ENCODE measurements at places on chromosomes 1 and 21.

GRCh38 chr21:37450445-37450941 lies 83.9 kb downstream of the DYRK1A start:
- no peak for DNase-seq

- peak; percentile 84 for DNase-seq
Measured at GRCh38 chr1:174954671-174955669, 44.8 kb upstream of the CACYBP start.

- peak; percentile 20 for DNase-seq
Measured at GRCh38 chr1:201728731-201729130, 100.2 kb upstream of the IPO9 start.

GRCh38 chr1:164659621-164660411 lies 100.8 kb downstream of the PBX1 start:
- DNase-seq = no peak

DNA sequence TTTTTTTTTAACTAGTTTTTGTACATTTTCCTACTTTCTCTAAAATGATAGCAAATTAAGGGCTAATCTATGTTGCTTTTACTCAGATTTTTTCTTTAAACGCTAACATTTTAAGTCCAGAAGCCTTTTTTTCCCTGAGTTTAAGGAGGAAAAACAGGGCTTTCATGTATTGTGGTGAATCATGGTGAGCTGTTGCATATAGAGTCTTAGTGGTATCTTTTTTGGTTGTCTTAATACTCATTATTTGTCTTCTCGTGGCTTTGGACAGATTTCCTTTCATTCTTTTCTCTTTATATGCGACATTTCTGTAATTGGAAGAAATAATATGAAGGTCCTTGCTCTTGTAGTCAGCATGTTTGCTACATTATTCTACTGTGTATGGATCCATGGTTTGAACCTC lies 1015.6 kb downstream of the PLA2G4A start:
- no peak for DNase-seq

DNA sequence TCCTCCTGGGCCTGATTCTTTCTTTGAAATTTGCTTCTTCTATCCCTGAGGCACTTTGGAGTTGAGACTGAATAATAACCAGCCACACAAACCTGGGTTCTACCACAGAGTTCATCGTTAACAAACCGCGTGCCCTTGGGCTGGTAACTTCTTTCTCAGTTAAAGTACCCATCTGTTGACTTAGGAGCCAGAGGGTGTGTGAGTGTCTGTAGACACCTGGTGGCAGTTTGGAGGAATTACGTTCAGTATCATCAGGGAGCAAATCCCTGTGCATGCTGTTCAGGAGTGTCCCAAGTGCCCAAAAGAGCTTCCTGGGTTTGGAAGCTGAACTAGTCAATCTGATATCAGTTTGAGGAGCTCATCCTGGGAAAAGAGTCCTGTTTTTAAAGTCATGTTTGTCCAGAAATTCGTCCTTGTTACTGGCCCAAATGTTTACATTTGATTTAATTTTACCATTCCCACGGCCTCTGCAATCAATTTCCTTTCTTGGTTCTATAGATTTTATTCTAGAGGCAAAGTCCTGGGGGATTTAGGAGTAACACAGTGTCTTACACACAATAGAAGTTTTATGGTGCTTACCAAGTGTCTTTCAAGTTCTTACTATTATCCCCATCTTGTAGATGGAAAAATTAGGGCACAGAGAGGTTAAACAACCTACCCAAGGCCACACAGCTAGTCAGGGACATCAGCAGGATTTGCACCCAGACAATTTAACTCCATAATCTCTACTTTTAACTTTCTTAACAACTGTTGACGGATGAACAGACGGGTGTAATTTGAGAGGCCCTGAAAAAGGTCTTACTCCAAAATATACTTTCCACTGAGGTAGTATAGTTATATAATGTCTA lies 26.7 kb upstream of the RPTN start:
- peak; percentile 32 for DNase-seq

GRCh38 chr1:234716908-234717375 lies 107.0 kb upstream of the IRF2BP2 start:
- DNase-seq = no peak

GRCh38 chr1:20787840-20788795 lies 1.0 kb upstream of the HP1BP3 start:
- peak; percentile 50 for DNase-seq

- DNase-seq = no peak
Measured at GRCh38 chr1:202631076-202631923, 79.0 kb downstream of the SYT2 start.

DNA sequence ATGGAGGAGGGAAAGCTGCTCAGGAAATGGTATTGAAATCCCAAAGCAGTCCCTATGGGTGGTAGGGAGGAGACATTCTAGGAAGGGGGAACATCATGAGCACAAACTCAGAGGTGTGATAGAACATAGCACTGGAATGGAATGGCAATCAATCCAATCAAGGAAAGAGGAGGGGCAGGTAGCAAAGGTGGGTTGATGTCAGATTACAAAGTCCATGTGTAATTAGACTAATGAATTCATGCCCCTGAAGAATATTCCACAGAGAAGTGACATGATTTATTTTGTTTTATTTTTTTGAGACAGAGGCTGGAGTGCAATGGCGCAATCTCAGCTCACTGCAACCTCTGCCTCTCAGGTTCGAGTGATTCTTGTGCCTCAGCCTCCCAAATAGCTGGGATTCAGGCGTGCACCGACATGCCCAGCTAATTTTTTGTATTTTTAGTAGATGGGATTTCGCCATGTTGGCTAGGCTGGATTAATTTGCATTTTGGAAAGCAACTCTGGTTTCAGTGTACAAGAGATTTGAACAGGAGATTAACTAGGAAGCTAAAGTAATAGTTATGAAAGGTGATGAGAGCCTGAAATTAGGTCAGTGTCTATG lies 36.1 kb downstream of the DEGS1 start:
- no peak for DNase-seq

- DNase-seq = no peak
Measured at GRCh38 chr1:219988387-219988786, 57.9 kb downstream of the EPRS1 start.

DNA sequence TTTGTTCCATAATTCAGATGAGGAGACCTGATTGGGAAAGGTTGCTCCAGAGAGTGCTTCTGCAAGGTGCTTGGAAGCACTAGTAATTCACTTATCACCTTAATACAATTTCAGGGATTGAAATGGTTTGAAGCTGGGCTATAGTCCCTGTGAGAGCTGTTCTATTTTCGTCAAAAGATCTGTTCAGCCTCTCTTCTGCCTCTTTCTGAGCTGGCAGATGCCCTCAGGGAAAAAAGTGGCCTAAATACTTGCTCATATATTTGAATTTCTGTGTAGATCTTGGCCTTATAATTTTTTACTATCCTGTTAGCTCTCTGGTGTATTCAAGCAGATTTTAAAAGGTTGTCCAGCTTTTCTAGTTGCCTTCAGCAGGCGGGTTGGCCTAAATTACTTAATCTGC lies 22.3 kb downstream of the C1orf146 start:
- no peak for DNase-seq

GRCh38 chr1:157195521-157196244 lies 57.5 kb upstream of the ETV3 start:
- no peak for DNase-seq

GRCh38 chr1:2882966-2883696 lies 81.6 kb upstream of the TTC34 start:
- no peak for DNase-seq

GRCh38 chr1:75132812-75133619 lies 1.2 kb upstream of the LHX8 start:
- DNase-seq = no peak

DNA sequence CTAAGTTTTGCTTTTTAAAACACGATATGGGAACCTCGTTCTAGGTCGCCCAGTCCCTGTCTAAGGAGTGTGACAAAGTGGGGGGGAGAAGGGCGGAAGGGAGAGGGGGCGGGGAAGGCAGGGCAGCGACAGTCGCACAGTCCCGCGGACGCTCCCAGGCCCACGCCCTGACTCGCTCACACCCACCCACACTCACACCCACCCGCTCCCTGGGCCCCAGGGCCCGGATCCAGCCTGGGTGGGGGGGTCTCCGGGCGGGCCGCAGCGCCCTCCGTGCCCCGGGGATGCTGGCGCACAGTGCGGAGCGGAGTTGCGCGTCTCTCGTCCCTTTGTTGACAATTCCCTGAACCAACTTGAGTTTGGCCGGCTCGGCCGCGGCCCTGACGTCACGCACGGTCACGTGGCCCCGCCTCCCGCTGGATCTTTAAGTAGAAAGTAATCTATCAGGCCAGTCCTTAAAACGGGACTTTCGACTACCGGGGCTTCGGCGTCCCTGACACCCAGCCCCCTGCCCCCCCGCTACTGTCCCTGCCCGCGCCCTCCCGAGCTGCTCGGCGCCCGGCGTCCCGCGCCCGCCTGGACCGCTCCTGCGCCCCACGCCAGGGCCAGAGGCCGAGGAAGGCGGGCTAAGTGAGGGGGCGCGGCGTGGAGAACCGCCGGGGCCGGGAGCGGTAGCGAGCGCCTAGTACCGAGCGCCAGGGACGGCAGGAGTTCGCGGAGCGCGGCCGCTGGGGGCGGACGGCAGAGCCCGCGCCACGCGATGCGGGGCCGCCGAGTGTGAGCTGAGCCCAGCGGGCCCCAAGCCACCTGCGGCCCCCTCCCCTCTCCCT lies at the start of gene FOXD3:
Gene FOXD3 (plus strand): TSS at position 454 of the 830 bp plus-strand sequence. CDS start 492 bp downstream, outside the sequence.
- peak; percentile 65 for DNase-seq

- peak; percentile 23 for DNase-seq
Measured at GRCh38 chr1:108200687-108201051, 526 bp upstream of the SLC25A24 start.

- DNase-seq = peak; percentile 47
Measured at GRCh38 chr1:220281159-220281574, 8.9 kb upstream of the RAB3GAP2 start.

DNA sequence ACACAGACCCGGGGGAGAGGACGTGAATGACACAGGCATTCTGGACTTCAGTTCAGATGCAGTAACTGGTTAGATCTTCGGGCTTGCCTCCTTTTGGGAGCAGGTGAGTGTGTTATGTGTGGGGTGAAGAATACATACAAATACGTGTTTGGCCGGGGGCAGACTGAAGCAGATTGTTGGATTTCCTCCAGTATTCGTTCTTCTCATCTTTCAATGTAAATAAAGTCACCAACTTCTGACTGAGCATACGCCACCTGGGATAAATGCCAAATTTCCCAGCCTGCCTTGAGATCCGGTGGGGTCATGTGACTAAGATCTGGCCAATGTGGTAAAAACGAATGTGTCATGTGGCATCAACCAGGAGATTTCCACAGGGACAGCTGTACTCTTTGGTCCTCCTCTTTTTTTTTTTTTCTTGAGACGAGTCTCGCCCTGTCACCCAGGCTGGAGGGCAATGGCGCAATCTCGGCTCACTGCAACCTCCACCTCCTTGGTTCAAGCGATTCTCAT lies 189.8 kb downstream of the RGS7 start:
- DNase-seq = peak; percentile 60

DNA sequence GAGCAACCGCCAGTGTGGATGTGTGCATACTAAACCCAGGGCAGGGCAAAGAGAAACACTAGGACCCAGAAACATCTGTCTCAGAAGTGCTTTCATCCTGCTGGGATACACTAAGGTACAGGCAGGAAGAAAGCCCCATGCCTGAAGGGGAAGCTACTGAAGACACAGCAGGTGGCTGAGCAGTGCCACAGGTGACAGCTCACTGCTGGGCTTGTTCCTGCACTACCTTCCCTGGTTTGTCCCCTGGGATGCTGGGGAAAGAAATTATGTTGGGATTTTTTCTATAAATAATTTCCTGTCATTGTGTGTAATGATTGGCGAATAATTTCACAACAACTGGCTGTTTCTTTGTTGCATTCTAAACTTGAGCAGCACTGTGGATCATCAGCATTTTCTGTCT lies 245.3 kb upstream of the RAB4A start:
- DNase-seq = no peak

DNA sequence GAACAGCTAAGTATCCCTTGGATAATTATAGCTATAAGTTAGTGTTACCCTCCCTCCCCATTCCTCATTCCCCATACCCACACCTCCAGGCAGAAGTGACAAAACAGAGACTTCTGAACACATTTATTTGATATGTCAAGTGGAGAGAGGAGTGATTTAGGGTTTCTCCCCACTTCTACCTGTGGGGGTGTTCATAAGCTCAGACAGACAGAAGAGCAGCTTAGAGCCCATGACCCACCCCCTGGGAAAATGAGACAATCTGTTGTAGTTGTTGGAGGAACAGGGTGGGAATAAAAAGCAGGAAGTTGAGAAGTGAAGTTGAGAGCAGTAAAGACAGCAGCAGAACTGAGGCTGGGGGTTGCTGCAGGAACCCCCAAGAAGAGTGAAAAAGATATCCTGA lies 1.5 kb upstream of the LIX1L start:
- no peak for DNase-seq

DNA sequence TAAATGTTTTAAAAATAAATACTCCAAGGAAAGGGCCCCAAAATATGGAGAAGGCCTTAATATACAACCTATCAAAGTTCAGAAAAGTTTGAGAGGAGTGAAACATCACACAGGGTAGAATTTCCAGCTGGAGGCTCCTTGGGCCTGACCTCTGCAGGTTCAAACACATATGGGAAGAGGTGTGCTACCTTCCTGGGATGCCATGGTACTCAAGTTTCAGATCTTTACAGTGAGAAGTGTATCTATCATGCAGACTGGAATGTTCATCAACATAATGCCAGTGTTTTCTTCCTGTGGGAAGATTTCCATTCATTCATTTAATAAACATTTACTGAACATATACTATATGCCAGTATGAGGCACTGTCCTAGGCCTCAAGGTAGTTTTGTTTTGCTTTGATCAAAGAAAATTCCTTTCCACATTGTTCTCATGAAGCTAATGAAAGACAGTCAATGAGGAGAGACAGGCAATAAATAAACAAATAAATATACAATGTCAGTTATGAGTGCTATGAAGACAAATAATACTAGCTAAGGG lies 14.6 kb upstream of the ADAR start:
- DNase-seq = no peak

DNA sequence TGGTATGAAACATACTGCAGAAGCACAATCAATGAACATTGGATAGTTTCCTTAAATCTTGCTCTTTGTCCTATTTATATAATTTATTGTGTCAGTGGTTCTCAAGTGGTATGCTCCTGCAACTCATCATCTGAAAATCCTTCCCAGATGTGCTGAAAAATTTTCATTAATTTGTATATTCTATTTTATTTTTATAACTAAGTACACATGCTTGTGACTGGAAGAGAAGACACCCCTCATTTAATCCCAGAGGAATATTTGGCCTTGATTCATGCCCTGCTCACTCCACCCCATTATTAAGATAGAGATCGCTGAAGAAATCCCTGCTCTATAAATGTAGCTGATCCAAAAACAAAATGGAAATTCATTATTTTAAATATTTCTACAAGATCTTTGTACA lies 870.5 kb upstream of the CXADR start:
- no peak for DNase-seq

- DNase-seq = no peak
Measured at GRCh38 chr1:234868296-234869147, 258.5 kb upstream of the IRF2BP2 start.

DNA sequence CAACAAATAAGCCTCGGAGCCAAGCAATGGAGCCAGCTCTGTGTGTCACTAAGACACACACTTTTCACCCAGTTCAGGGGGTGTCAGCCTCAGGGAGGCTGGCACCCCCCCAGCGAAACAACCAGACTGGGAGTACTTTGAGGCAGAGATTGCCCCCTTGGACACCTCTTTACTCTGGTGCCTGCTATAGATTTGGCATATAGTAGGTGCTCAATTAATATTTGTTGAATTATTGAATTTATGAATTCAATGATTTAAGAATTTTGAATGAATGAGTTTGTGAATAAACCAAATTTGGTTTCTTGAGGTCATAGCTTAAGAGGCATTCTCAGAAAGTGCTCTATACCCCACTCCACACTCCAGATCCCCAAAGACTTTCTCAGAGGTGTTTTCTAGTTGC lies 70.3 kb downstream of the OLIG1 start:
- DNase-seq = no peak
